ENCODE measurements at places on chromosomes 4 and X.

DNA sequence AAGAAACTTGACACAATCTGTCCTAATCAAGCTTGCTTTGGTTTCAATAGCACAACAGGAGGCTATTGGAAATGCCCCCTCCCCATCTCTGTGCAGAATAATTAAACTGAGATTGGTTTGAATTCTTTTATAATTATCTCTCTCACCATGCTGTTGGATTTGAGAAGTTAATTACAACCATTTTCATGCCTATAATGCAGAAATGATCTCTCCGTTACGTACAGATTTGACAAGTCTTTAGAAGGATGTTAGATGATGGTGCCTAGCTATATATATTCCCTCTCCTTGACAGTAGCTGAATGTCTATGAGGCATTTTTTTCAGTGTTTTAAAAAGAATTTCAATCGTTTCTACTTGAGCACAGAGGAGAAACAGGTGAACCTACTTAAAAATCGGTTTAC lies 488.4 kb upstream of the TECRL start:
- DNase-seq = no peak

DNA sequence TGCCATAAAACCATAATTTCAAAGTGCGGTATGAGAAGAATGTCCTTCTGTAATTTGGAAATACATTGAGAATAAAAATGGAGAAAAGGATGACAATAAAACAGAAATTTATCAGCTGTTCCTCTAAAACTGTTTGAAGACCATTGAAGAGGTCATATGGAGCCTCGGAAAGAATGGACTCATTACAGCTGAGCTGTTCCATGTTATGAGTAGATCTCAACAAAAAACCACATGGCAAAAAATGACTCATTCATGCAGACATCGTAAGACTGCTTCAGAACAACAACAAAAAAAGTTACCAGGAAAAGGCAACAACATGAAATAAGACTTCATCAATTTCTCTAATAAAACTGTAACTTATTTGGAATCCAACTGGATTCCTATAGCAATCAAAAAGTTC lies 39.7 kb downstream of the AKAP4 start:
- DNase-seq = no peak

- DNase-seq = no peak
These were observed 1.1 kb downstream of the OGT start for GRCh38 chrX:71533851-71534561.

DNA sequence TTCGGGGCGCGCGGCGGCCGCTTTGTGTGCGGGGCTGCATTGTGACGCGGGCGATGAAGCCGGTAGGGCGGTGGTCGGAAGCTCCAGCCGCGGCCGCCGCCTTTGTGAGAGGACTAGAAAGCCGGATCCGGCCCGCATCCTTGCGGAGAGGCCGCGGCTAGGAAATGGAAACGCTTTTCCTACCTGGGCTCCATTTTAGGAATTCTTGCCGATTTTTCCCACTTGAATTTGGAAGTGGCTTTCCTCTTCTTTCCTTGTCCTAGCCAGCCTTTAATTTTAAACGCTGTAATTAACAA lies 708 bp downstream of the TMSB4X start:
- DNase-seq = no peak

GRCh38 chr4:138202686-138203085 lies 39.5 kb downstream of the SLC7A11 start:
- DNase-seq = no peak

GRCh38 chr4:19969492-19969891 lies 282.2 kb upstream of the SLIT2 start:
- no peak for DNase-seq

GRCh38 chr4:105288121-105288520 lies 141.4 kb downstream of the TET2 start:
- no peak for DNase-seq

DNA sequence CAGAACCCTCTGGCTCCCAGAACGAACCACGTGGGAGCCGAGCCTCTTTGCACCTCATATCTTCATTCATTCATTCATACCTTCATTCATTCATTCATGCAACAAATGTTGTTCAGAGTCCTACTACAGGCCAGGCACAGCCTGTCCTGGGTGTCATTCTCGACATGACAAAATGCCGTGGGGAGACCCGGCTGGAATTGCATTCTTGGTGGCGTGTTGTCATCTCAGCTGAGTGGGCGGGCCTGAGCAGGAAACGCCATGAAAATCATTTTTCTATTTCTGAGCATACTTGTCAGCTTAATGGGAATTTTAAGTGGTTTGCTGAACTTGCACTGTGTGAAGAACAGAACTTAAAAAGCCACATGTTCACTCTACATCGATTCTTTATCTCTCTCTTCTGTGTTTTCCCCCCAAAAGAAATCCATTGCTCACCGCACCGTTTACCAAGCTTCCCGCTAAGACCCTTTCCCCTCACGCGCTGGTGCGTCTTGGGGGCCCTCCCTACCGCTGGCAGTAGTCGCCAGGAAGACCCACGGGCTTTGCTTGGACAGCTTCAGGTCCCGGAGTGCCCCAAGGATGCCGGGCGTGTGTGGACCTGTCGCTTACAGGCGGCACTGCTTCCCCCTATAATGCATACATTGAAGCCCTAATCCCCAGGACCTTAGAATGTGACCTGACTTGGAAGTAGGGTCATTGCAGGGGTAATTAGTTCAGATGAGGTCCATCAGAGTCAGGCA lies 41.6 kb upstream of the HMX1 start:
- DNase-seq = no peak

GRCh38 chr4:147787204-147787603 lies 55.3 kb downstream of the ARHGAP10 start:
- no peak for DNase-seq

GRCh38 chr4:176191974-176192373 lies 3.4 kb downstream of the SPATA4 start:
- no peak for DNase-seq

- DNase-seq = no peak
These were observed 22.8 kb downstream of the RPL9 start for GRCh38 chr4:39435659-39436563.

GRCh38 chr4:35151816-35152572 lies 1092.3 kb downstream of the ARAP2 start:
- no peak for DNase-seq

DNA sequence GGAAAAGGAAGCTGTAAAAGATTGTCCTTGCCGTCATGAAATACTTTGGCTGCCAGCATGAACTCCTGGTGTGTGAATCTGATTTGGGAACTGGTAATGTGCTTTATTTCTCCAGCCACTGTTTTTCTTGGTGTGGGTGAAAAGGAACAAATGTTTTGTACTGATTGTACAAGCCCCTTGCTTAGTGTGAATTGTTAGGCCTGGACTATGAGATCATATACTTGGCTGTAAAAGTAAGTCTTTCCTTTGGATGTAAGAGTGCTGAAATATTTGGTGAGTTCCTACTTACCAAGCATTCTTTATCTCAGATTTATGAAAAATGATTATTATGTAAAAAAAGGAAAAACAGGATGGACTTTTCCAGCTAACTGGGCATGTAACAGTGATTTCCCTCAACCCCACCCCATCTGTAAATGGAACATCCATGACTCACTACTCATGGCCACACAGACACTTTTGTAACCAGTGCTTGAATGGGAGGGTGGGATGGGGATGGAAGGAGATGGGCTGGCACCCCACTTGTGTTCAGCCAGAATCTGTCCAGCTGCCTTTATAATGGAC lies 6.3 kb downstream of the FNIP2 start:
- DNase-seq = no peak

DNA sequence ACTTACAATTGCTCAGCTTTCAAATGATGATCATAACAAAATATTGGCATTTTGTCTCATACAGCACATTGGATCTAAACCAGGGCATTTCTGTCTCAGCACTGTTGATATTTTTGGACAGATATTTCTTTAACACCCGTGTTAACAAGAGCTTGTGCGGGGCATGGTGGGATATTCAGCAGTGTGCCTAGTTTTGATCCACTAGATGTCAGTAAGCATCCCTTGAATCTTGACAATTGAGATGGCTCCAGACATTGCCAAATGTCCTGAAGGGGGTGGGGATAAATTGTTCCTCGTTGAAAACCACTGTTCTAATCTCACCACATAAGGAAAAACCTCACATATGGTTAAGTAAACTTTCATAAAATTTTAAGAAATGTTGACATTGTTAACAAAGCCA lies 806.3 kb downstream of the STIM2 start:
- DNase-seq = no peak

All from cerebellar nuclear complex (tissue), 1 donor.